ENCODE measurements at places on chromosomes 1 and 21. TPM values are rescaled to one million over a fixed set of nuclear protein-coding genes. Genes with fewer than 3 reads are reported as not detected.

DNA sequence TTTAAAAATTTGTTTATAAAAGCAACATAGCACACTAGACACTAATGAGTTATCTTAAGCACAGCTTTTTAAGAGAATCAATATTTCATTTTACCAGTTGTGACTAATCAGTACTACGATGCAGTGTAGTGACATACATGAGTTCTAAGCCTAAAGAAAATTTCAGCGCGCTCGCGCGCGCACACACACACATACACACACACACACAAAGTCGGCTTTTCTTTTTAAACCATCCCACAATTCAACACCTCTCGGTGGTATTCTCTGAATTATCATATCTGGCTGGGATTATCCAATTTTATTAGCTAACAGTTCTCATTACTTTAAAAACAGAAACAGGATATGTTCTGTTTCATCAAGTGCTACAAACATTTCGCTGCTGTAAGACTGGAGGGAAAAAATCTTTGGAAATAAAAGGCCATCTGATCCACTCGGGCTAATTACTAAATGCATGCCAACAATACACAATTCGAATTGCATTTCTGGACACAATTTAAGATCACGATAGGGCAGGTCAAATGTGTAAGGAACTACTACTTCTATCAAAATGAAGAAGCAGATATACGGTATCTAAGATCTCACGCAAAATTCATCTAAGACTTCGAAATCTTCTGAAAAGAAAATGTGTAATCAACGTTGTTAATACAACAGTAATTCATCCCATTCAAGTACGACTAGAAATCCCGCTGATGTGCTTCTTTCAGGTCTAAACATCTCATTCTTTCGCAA is 1.2 kb downstream of the TUT4 start:
- DNase-seq: peak; percentile 25

COL24A1 gene
- 0.07 TPM for total RNA-seq

ZNF683 gene
- total RNA-seq: not detected

DNA sequence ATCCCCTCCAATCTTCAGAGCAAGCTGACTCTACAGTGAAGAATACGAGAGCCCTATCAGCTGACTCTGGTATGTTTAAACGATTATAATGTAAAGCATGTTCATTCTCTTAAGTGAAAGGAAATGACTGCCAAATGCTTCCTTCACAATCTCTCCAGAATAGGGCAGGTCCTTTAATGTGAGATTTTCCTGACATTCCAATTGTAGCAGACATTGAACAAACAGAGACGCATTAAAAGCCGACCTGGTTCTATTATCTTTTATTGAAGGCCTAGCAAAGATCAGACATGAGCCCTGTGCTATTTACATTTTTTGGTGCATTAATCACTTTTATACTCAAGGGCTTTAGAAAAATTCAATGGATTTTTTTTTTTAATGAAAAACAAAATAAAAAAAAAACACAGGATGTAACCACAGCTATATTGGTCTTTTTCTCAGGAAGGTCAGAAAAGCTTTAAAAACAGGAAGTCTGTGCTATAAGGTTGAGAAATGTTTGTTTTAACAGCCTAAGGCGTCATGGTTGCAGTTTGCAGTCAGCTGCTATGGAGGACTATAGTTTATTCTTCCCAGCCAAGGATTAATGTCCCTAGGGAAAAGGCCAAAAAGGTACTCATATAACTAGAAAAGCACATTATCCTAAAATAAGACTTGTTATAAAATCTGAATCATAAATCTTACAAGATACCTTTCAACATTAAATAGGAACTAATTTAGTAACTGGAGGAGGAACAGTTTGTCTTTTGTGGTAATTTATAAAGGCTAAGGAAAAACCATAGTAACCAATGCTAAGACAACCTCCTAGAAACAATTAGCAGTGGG is 104.8 kb downstream of the RERE start:
- no peak for DNase-seq

COX20 gene
- total RNA-seq: 23.9 TPM

Measured in epithelial cell of proximal tubule (primary cell).